ENCODE measurements at places on chromosomes 3 and 15.

DNA sequence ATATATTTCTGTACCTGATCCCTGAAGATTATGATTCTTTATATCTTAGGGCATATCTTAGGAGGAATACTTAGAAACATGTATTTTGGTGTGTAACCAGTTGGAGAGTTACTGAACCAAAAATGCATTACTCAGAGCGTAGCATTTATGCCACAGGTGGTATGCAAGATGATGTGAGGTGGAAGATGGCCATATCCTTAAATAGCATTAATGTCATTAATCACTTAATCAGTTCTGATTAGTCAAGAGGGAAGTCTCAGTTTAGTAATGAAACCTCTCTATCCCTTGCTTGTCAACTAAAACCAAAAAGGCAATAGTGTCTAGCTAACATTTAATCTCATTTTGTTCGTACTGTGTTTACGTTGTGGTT lies 130.5 kb upstream of the PHLDB2 start:
- no peak for DNase-seq

DNA sequence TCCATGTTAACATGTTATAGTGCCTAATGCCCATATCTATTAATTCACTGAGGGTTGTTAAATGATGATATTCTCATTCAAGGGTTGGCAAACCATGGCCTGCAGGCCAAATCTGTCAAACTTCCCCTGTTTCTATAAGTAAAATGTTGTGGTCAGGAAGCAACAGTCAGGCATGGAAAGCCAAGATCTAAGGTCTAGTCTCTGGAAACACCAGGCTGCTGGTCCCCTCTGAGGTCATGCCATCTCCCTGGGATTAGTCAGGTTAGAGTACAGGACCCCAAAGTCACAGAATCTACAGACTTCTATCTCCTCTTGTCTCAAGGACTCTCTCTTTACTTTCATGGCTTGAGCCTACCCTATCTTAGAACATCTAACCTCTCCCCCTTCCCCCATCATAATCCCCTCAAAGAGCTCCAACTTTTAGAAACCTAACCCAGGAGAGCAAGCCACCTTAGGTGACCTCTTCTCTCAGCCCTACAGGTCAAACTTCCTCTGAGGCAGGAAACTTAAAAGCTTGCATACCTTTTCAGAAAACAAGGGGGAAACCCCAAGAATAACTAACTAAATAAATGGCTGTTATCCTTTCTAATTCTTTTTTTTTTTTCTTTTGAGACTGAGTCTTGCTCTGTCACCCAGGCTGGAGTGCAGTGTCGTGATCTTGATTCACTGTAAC lies 15.3 kb upstream of the HERC1 start:
- no peak for DNase-seq

DNA sequence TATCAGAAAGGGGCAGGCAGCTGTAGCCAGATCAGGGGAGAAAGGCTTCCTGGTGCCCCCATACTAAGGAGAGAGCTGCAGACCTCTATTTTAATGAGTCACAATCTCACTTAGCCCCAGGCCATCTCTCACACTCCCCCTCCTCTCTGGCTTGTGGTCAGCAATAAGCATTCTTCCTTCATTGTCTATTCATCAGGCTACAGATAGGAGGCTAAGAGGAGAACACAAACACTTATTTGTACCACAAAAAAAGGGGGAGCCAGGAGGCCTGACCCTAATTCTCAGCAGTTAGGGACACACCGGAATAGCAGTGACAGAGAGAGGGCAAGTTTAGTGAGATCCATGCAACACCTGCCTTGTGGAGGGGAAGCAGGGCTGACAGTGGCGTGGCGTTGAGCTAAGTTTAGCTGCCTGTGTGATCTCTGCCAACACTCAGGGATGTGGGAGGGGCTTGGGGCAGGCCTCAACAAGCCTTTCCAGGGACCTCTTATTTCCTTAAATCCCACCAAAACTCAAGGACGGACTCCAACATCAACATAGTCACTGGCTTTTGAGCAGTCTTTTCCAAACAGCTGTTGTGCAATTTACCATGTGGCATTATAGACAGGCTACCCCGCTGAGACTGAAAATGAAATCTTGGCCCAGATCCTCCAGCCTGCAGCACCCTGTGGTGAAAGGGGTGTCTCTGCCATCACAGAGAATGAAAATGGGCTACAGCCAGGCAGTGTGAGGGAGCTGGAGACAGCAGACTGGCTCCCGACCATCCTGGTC lies 191.9 kb upstream of the TSC22D2 start:
- DNase-seq: no peak

GRCh38 chr3:111768571-111769100 lies 90.4 kb upstream of the PHLDB2 start:
- no peak for DNase-seq

DNA sequence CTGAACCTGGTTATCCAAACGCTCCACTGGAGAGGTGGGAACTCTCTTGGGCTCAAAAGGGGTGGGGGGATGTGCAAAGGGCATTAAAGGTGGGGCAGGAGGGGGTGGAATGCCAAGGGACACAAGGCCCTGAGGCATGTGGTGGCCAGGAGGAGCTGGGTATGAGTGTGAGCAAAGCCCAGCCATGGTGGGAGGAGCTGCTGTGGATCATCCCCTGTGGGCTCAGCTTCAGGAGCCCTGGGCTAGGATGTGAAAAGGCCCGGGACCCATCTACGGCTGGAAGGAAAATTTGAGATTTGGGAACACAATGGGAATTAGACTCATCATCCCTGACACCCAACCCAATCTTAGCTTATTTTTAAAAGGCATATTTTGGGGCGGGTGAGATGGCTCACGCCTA lies 33.3 kb downstream of the MGLL start:
- DNase-seq: no peak

DNA sequence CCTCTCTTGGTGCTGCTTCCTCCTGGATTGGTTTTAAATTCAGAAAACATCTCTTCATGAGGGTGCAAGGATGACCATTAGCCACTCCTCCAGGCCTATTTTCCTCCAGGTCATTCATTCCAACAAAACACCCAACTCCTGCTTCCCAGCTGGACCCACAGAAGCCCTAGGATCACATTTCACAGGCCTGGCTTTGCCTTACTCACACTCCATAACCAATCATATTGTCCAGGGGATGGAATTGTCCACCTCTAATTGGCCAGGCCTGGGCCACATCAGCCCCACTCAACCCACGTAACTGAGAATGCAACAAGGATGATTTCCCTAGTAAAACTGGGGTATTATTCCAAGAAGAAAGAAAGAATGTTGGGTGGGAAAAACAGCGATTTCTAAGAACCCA lies 616.7 kb upstream of the SUCLG2 start:
- DNase-seq: no peak

DNA sequence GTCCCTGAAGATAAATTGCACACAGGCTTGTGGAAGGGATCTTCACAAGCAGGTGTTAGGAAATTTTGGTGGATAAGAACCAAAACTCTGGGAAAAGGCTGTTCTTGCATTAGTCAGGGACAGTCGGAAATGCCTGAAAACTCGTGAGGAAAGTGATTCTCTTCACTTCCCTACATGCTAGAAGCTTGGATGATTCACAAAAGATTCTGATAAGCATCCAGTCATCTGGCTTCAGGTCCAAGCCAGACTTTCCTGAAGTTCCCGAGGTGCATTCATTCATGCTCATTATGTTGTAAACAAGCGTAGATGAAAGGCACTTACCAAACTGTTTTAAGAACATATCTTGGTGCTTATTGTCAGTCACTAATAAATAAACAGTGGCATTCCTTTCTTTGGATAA lies 1028.7 kb downstream of the NTRK3 start:
- no peak for DNase-seq

Measured in T-helper 17 cell (primary cell).